ENCODE measurements at places on chromosomes 12 and 14.

DNA sequence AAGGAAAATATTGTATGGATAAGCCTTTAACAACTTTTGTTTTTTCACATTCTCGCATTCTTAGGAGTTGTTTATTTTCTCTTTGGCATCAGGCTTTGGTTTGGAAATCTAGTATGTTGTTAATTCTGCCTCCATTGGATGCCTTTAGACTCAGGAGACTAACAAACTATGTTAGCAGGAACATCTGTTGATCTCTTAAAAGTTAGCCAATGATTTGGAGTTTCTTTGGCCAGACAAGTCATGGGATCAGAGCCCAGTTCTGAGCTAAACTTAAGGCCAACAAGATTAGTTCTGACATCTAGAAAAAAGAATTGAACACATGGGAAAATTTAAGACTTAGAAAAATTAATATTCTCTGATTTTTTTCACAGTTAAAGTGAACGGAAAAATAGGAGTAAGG is 35.3 kb upstream of the STRAP start:
- DNase-seq, result no peak

DNA sequence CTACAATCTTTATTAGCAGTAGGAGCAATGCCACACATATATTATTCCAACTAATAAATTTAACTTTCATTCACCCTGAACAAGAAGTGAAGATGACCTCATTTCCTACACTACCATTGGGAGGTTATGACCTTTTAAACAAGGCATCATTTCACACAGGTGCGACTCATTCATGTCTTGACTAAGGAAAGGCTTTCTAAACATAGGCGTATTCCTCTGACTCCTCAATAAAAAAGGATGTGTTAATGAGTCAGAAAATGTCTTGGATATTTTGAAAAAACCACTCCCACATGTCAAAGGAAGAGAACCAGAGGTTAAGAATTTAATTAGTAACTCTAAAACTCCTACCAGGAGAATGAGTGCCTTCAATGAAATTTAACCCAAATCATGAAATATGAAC is 115.2 kb downstream of the PRICKLE1 start:
- no peak for DNase-seq

DNA sequence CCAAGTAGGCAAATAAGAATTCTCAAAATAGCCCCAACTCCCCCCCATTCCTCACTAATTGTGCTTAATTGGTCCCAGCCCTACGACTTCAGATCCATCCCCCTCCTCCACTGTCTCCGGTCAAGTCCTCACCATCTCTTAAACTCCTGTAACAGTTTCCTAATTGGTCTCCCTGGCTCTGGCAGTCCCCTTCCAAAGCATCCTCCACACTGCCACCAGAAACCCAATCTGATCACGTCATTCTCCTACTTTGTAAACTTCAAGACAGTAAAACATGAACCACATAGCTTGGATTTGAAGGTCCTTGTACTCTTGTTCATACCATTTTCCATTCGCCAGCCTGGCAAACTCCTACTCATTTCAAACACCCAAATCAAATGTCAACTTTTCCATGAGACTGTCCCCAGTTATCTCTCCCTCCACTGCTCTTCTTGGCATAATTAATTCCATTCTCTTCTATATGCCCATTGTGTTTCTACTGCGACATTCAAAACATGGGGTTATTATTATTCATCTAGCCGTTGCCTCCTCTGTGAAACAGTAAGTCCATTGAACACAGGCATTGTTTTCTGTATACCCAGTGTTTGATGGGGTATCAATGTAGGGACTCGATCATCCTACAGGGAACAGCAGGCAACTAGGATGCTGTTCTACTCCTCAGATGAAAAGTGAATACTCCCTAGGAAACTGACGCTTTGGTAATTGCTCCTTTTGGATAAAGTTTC is 104.6 kb downstream of the EGLN3 start:
- no peak for DNase-seq

DNA sequence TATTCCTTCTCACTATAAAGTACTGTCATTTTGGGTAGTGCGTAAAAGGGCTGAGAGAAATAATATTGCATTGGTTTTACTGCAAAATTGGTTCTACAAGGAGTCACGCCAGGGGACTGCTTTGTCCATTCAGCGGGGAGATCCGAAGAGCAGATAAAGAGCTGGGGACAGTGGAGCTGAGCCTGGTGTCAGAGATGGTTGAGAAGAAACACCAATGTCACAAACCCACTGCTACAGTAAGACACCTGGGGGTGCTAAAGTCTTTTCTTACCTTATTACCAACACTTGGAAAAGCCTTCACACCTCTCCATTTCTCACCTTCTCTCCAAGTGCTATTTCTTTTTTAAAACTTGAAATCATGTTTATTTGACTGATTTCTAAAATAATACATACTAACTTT is 14.1 kb downstream of the IL31 start:
- no peak for DNase-seq

DNA sequence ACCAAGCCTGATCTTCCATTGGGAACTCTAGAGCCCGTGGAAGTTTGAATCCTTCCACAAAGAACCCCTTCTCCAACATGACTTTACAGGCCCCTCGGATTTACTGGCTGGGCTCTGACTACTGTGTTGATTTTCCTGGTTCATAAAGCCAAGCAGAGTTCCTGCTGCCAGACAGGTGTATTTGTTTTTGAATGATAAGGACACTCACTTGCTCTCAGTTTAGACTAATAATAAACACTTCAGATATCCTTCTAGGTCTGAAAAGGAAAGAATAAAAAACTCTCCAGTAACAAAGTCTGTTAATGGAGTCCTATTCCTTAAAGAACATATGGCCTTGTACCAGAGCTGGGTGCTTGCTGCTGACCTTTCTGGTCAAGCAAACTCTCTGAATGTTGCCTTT is 31.0 kb downstream of the SIX1 start:
- DNase-seq, result no peak

DNA sequence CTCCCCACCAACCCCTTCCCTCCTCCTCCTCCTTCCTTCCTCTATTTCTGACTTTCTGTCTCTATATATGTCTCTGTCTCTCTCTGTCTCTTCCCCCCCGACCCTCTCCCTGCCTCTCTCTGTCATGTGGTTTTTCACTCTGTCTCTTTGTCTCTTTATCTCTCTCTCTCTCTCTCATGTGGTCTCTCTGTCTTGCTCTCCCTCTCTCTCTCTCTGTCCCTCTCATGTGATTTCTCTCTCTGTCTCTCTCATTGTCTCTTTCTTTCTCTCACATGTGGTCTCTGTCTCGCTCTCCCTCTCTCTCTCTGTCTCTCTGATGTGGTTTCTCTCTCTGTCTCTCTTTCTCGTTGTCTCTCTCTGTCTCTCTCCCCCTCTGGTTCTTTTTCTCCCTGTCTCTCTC is 59.3 kb downstream of the PHETA1 start:
- DNase-seq, result no peak

DNA sequence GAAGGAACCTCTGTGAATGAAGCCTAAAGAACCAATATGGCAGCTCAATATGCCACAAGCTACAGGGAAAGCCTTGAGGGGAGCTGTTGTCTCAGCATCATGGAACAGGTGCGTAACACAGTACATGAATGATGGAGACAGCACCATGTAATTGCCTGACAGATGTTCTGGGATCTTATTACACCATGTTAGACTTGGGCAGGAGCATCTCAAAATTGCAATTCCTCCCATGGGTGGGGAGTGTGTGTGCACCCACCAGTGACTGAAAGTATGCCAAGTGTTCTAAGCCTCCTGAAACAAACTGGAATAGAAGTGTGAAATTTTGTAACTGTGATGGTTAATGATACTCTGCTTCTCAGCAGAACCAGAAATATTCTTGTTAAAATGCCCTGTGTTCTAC is 151.0 kb upstream of the SRRM4 start:
- DNase-seq, result no peak

GRCh38 chr12:102883204-102883799 is 33.7 kb downstream of the PAH start:
- DNase-seq, result peak; percentile 55

- no peak for DNase-seq
Observed at GRCh38 chr12:65389436-65389835, 111.0 kb downstream of the MSRB3 start.

- DNase-seq, result no peak
Observed at GRCh38 chr12:14621826-14622225, 54.1 kb upstream of the PLBD1 start.

- no peak for DNase-seq
Observed at GRCh38 chr14:102363182-102363943, 622 bp downstream of the TECPR2 start.

- DNase-seq, result no peak
Observed at GRCh38 chr12:81095501-81096232, 17.8 kb downstream of the ACSS3 start.

- no peak for DNase-seq
Observed at GRCh38 chr12:87509237-87509820, 519.9 kb downstream of the C12orf50 start.

- DNase-seq, result no peak
Observed at GRCh38 chr12:62009445-62009844, 250.8 kb upstream of the USP15 start.

DNA sequence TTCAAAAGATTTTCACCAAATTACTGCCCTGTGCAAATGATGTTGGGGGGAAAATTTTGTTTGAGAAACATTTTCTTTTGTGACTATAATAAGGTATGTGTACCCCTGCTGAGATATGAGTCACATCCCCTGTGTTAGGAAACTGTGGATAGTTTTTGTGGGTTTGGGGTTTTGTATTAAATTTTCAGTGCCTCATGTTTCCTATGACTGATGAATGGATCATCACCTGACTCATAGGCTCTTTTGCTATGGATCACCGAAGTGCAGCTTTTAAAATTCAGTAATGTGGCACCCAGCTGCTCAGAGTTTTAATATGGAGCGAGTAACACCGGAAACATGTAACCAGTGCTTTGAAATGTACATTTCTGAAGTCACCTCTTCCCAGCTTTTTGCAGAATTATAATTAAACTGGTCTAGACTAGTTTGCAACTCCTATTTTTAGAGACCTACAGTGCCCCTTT is 167.4 kb upstream of the HMGA2 start:
- no peak for DNase-seq

DNA sequence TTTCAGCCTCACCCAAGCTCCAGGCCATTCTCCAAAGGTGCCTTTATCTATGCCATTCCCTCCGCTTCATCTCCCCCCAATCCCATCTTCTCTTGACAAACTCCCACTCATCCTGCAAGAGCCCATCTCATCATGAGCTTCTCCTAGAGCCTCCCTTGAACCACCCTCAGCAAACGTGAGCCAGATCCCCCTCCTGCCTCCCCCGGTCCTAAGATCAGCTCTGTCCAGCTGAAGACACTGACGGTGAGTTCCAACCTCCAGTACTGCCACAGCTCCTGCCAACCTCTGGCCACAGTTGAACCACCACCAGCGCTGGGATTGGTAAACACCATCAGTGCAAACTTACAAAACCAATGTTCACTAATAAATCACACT is 124.6 kb downstream of the BCL11B start:
- DNase-seq, result no peak

GRCh38 chr14:54556535-54556934 is 10.4 kb upstream of the SAMD4A start:
- no peak for DNase-seq

GRCh38 chr12:95774311-95775045 is 16.1 kb downstream of the NTN4 start:
- no peak for DNase-seq

DNA sequence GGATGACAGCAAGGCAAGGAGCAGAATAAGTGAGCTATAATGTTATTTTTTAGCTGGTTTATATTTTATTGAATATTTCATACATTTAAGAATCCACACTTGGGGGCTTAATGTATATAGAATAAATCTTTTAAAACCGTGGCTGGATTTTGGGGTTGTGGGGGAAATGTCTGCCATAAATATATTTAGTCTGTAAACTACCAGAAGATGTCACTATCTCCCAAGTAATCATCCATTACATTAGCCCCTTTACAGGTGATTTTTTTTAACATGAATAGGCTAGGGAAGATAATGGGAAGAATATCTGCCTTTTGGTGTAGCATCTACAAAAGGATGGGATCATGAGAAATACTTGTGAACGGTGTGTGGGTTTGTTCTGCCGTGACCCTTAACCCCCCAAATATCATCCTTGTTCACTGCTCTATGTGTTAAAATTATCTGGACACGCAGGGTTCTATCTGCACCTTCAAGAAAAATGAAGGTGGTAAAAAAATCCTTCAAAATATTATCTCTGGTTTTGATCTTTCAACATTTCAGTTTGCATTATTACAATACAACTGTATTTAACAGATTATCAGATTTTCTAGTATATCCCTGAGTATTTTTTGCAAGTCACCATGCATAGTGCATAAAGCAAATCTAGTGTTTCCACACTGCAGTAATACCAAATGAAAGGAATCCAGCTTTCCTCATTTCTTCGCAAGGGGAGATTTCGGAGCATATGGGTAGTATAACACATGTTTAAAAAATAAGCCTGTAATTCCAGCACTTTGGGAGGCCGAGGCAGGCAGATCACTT is 8.0 kb upstream of the SLC17A8 start:
- DNase-seq, result no peak

DNA sequence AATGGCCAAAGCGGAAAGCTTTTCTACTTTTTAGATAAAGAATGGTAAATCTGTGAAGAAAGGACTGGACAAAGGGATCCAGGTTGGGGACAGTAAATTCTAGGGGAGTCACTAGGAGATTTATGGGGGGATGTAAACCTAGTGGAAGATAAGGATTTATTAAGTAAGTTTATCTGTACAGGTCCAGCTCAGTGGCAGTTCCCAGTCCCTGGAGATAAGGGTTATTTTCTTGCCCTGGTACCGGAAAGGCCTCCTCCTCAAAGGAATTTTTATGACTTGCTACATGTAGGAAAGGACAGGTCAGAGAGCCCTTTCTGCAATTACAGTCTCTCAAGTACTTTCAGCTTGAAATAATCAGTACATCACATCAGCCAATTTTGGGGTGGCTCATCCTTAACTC is 72.6 kb upstream of the BICD1 start:
- no peak for DNase-seq

DNA sequence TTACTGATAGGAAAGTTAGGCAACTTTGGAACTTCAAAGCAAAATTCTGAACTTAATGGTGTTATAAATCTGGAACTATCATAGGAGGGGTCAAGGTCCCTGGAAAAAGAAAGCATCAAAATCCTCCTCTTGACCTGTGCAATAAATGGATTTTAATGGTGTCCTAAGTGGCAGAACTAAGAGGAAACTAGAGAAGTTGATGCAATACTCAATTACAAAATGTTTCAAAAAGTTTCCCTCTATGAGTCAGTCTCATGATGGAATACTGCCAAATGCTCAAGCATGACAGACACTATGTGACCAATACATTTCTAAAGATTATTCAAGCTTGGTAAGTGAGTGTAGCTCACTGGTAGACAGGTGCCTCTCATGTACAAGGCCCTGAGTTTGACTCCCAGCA is 47.7 kb upstream of the ERGIC2 start:
- no peak for DNase-seq

DNA sequence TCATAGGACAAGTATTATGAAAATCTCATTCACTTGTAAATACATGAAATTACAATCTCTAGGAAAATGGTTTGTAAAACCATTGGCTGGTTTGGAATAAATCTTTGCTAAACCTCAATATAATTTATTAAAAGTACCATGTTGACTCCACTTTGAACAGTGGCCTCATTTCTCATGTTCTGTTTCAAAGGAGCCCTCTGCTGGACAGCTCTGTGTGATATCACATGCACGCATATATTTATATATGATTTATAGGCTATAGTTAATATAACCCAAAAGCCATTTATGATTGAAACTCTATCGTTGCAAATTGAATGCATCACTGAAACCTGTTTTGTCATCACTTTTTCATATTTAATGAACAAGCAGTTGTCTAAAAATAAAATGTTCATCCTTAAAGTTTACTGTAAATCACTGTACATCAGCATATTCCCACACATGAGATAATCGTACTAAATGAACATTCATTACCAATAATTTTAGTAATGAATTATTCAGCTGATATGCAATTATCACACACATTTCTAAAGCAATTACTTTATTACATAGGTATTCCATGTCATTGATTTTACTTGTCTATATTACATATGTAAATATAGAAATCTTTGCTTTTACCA is 493.8 kb downstream of the NPAS3 start:
- no peak for DNase-seq
